ENCODE measurements at places on chromosomes 2 and 18.

DNA sequence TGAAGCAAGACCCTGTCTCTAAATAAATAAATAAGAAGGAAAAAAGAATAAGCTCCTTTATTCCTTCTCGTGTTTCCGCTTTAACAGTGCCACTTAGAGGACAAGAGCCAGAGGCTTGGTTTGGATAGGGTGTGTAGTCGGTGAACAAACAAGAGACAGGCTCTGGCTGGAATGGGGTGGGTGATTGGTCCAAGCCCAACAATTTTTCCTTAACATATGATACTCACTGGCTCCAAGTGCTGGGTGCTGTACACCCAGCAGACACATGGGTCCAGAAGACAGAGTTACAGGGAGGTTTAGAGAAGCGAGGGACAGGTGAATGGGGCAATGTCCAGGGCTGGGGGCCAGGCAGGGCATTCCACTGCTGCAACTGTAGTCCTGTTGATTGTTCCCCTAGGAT, 77.8 kb downstream of the NCAPH start:
- no peak for DNase-seq

DNA sequence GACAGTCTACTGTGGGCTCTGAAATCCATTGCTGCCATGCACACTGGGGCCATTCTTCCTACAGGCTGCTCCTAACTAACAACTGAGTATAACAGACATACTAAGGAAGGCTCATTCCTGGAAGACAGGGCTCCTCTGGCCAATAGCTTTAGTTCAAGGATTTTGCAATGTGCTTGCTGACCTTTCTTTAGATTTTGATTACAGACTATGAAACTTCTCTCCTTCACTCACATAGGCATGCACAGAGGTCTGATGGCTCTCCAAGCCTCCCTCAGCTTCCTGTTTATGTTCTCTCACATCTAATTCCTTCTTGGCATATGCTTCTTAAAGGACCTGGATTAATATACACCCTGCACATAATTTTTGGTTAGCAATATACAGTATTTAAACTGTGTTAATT, 34.4 kb upstream of the ROCK1 start:
- no peak for DNase-seq

DNA sequence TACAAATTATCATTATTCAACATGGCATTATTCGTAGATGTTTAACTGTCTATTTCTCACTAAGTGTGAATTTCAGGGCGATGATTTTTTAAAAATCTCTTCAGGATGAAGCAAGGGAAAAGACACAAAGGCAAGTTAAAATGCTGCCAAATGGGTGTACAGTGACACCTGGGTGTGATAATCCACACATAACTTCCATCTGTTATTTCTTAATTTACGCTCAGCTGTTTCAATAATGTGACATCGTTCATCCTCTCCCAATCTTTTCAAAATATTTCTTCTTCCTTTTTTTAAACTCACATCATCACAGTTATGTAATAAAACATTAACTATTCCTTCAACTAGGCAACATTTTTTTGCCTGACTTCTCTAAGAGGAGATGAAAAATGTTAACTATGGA, 10.6 kb downstream of the PDE1A start:
- DNase-seq = no peak

DNA sequence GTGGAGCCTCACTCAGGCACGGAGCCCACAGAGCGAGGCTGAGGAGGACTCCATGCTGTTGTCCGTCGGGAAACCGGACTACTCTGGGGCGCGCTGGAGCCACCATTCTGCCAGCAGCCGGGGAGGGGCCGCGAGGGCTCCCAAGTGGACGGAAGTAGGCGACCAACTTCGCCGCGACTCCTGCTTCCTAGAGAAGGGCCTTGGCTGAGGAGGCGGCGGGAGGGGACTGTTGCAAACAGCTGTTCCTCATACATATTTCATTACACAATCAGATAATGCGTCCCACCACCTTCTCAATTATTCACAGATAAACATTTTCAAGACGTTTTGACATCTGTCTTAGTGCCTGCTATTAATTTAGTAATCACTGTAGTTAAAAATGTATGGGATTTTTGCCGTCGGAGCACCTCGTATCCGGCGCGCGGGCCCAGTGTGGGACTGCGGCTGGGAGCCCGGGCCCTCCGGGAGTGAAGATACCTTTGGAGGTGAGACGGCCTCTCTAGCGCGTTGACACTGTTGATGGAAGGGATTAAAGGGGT, 11.7 kb upstream of the SIX3 start:
- DNase-seq = no peak

DNA sequence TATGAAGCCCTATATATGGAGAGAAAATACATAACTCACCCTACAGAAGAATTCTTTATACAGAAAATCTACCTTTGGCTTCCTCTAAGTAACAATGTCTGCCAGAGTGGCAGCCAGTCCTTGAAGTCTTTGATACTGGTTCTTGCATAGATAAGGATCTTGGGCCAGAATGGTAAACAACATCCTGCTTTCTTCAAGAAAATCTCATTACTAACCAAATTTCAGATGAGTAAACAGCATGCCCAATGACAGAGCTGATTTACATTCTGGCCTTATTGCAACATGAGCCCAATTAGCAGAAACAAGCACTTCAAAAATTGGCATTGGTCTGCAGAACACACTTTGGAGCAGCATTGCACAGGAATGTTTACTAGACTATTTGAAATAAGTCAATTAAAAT, 336.5 kb upstream of the ST6GAL2 start:
- DNase-seq = no peak

GRCh38 chr2:205906419-205906818, 179.6 kb downstream of the INO80D start:
- no peak for DNase-seq

DNA sequence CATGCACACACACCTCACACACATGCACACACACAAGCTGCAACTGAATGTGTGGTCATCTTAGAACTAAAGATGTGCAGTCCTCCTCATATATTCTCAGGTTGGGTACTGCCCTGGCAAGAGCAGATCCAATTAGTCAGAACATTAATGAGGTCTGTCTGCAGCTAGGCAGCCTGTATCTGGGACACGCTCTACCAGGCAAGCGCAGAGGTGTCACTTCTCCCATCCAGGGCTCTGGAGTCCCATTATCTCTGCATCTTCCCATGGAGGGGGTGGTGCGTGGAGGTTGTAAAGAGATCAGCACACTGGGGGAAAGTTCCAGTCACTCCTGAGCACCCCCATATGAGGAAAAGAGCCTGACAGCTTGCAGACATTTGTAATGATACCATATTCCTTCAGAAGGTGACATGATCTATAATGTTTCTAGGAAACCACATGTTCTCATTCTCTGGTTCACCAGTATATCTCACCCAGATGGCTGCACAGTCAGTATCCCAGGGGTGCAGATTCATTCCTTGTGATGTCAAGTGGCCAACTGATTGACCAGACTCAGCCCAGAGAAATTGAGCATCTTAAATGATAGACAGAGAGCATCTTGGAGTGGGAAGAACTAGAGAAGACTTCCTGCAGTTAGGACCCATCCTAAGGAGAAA, 95.4 kb downstream of the RTN4 start:
- DNase-seq = peak; percentile 57

DNA sequence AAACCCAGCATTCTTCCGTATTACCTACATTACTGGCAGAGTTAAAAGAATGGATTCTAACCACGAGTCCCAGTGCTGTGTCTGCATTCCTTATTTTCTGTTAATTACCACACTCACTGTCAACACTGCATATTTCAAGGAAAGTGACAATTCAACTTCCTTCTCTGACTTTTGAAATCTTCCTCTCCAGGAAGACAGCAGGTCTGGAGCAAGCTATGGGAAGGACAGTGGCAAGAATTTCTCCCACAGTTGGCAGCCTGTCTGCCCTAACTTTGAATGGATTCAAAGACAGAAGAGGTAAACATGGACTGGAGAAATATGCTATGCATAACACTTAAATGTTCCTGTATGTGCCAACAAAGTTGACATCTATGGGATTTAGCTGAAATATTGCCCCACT, 700.5 kb upstream of the CHAC2 start:
- no peak for DNase-seq

- peak; percentile 37 for DNase-seq
Observed at GRCh38 chr2:219595256-219595655, 2.4 kb upstream of the STK11IP start.

DNA sequence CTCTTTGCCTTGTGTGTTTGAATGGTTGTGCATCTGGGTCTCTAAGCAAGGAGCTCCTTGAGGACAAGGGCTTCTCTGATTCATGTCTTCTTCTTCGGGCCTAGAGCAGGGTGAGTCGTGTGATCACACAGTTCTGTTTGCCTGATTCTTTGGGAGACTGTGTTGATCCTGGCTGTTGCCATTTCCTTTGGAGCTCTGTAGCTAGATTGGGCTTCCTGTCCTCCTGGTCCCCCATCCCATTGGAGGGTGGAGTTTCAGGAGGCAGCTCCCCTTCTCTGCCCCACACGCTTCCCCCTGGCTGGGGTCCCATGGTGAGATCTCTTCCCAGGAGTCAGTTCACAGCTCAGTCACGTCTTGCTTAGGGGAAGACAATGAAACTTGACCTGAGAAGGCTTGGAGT, 92.8 kb downstream of the TRIB2 start:
- DNase-seq = no peak

- DNase-seq = no peak
Observed at GRCh38 chr2:217900780-217901360, 101.9 kb downstream of the TNS1 start.

DNA sequence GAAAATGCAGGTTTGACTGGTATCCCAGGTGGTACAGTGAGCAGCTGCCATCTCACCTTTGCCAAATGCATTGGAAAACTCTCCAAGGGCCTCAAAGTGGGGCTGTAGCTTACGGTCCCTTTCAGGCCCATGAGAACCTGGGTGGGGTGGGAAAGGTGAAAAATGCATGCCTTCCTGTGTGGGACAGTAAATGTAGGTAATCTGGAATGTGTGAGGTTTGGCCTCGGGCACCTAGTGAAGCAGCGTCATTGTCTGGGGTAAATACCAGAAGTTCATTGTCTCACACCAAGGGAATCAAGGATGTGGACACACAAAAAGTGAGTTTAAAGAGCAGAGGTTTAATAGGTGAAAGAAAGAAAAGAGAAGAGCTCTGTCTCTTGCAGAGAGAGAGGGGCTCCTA, 36.6 kb downstream of the TIMM21 start:
- DNase-seq = no peak

- peak; percentile 42 for DNase-seq
Observed at GRCh38 chr18:370751-371608, 103.1 kb upstream of the THOC1 start.

DNA sequence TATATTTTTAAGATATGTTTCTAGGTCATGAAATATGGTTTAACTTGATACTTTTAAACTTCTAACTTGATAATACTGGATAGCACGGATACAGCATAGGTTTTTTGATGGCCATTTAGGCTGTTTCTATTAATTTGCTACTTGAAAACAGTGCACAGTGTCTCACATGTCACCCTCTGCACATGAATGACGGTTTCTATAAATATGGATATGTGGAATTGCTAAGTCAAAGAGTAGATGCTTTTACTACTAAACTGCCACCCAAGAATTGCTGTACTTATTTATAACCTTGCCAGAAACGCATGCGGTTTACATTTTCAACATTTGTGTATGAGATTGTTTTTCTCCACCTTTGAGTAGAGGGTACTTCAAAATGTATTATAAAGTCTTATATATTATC, 174.6 kb upstream of the LYPD1 start:
- no peak for DNase-seq

GRCh38 chr18:10690366-10690765, 164.5 kb downstream of the NAPG start:
- DNase-seq = no peak

DNA sequence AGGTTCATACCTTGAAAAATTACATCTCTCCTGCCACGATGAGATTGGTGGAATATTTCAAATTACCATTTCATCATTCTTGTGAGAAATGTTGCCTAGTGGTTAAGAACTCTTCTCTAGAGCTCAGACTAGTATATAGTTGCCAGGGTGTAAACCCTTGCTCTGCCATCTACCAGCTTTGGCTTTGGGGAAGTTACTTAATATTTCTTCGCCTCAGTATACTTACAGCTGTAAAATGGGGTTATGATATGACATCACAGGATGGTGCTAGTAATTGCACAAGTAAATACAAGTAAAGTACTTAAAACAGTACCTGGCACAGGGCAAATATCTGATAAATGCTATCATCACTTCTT, 1.5 kb downstream of the SPOPL start:
- DNase-seq = peak; percentile 30

DNA sequence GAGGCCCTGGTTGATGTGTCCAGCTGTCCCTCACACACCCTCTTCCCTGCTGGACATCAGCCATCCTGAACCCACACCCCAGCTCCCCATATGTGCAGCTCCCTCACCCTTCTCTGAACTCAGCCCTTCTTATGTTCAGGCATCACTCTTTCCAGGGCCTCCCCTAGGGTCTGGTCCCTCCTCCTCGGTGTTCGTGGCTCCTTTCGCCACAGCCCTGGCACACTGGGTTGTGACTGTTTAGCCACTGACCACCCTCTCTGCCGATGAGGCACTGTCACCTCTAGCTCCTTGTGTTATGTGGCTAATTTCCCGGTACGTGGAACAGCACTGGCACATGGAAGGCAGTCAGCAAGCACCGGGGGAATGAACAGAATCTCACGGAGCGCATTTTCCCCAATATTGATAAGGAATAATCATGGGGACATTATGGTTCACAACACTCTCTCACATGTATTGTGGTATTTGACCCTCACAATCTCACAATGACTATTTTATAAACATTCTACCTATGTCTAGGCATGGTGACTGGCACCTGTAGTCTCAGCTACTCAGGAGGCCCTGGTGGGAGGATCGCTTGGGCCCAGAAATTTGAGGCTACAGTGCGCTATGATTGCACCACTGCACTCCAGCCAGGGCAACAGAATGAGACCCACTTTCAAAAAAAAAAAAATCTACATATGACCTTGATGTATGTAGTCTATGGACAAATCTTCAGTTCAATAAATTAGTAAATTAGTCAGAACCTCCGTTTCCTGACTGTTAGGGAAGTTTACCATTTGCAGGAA, 292.1 kb downstream of the MYT1L start:
- no peak for DNase-seq

- peak; percentile 41 for DNase-seq
Observed at GRCh38 chr2:6866275-6866671, 566 bp upstream of the CMPK2 start.

- no peak for DNase-seq
Observed at GRCh38 chr2:16717477-16717876, 51.8 kb upstream of the CYRIA start.

- no peak for DNase-seq
Observed at GRCh38 chr2:60888853-60889252, 7.5 kb downstream of the REL start.

Measured in NCI-H82 (cell line).